ENCODE measurements at places on chromosomes 1 and 21.

- peak; percentile 96 for DNase-seq
Measured at GRCh38 chr21:38984982-38985567, 179.3 kb downstream of the ETS2 start.

DNA sequence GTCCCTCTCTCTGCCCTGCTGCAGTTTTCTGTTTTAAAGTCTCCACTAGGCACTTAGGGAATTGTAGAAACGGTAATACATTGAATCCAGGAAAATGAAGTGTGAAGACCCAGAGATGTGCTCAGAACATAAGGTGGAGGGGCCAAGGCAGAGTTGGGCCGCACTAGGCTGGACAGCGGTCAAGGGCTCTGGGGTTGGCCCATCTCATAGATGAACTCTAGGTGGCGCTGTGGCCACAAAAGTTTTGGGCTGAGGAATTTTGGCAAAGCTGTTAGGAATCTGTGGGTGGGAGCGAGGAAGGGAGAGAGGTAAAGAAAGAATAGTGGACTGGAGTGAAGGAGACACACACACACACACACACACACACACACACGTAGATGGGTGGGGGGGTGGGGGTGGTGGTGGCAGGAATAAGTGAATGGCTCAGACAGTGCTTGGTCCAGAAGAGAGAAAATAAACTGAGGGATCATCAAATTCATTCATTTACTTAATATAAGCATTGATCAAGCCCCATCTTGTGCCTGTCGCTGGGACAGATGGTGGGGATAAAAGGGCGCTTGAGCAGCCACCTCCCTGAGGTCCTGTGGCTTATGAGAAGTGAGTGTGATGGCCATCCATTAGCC is 258.5 kb downstream of the TRABD2B start:
- DNase-seq, result peak; percentile 45

GRCh38 chr1:96291468-96291867 is 430.1 kb upstream of the PTBP2 start:
- no peak for DNase-seq

DNA sequence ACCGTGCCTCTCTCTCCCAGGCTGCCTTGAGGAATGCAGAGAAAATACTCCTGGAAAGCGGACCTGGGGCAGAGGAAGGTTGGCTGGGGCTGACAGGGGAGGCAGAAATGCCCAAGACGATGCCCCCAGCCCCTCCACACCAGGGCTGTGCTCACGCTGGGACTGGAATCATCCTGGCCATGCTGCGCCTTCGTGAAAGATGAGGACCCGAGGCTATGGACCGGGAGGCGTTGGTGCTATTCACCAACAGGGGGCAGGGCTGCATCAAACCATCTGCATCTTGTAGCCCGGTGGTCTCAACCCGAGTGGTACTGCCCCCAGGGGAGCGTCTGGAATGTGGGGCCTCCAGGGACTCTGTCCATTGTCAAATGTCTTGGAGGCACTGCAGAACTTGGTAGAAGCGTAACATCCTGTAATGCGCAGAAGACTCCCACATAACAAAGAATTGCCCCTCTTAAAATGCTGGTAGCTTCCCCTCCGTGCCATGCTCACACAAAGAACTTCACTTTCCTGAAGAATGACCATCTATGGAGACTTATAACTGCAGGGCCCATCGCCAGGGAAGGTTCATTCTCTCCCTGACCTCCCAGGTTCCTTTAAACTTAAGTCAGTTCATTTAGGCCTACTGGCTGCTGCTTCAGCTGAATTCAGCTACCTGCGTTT is 251.2 kb downstream of the RRAGC start:
- no peak for DNase-seq

DNA sequence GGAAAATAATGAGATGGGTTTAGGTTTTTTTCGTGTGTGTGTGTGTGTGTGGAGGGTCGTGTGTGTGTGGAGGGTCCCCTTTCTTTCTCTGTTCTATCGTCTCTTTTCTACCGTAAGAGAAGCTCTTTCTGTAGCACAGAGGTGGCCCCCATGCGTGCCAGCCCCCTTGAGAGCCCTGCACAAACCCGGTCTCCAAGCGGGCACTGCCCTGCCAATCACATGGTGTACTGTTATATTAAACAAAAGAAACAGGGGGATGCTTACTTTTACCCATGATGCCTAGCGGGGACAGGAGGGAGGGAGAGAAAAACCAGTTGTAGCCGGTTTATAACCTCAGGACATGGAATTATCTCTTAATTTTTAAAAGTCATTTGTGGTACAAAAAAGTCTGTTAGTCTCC is 41.0 kb downstream of the GATAD2B start:
- DNase-seq, result peak; percentile 23

- DNase-seq, result peak; percentile 99
Measured at GRCh38 chr21:38323721-38324531, 67.1 kb downstream of the KCNJ15 start.

- DNase-seq, result no peak
Measured at GRCh38 chr1:55320891-55321290, 105.7 kb upstream of the USP24 start.

GRCh38 chr1:228471762-228472398 is 15.3 kb upstream of the RNF187 start:
- peak; percentile 56 for DNase-seq

DNA sequence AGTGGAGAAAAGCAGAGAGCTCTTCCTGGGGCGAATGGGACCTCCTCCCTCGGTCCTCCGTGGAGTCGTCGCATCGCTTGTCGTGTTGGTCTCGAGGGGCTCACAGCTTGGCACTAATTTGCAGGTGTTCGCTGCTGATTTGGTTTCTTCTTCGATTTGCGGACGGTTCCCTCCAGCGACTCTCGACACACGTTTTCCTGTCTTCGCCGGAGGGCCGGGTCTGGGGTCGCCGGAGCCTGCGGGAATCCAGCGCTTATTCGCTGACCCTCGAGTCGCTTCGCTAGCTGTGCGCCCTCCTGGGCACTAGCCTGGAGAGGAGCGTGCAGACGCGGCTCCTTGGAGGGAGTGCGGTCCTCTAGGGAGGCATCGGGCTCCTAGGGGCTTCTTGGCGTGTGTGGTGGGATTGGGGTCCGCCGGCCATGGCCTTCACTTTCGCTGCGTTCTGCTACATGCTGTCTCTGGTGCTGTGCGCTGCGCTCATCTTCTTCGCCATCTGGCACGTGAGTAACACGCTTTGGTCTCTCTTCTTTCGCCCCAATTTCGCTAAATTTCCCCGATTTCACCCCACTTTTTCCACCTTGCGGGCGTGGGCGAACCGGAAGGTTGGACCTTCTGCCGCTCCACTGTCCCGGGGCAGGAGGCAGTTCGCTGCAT is 766 bp downstream of the CNIH3 start:
- no peak for DNase-seq

DNA sequence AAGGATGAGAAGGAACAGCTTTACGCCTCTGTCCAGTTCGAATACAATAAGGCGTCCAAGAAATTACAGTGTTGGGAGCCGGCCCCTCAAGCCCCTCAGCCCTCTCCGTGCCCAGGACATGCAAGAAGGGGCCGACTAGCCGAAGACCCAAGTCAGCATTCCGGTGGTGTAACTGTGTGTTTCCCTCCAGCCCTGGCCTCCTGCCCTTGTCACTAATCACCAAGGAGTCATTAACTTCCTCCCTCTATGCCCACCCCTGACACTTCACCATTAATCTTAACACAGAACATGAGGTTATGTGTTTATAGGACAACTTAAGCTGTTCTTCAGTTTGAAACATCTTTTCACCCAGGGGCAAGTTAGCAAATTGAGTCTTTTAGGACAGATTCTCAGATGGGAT is 16.4 kb upstream of the C4BPB start:
- no peak for DNase-seq

DNA sequence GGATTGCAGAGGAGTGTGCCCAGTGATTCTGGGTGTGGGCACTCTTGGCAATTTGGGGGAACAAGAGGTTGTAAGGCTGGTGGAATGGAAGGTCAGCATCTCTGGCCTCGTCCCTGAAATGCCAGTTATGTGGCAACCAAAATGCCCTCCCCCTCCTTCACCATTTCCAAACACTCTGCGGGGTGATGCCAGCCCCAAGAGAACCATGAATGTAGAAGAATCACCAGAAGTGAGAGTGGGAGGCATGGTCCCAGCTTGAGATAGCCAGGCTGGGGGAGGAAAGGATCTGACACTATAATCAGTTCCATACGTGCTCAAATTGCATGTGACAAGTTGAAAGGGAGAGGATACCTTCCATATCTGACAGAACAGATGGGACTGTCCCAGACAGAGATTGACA is 88.7 kb upstream of the EDN2 start:
- no peak for DNase-seq

- DNase-seq, result no peak
Measured at GRCh38 chr21:33886321-33886720, 29.3 kb downstream of the ATP5PO start.

DNA sequence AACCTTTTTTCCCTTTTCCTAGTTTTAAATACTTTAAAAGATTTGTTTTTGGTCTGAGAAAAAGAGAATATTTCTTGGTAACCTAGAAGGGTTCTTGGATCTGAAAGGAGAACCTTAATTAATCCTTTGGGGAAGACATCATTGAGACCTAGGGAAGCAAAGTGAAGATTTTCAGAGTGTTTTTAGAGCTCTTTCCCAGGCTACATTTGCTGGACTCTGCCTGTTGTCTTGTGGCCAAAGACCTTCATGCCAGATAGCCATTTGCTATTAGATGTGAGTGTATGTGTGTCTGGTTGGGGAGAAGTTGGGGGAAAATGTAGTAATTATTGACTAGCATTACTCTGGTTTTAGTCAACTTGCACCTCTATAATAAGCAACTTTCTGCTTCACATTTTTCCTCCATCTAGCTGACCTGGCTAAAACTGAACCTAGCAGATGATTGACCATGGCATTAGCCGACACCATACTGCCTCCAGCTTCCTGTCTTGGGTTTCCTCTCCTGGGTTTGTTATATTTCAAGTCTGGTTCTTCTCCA is 239.1 kb downstream of the USP25 start:
- no peak for DNase-seq

GRCh38 chr1:209190591-209191261 is 392.8 kb upstream of the CAMK1G start:
- DNase-seq, result peak; percentile 36

DNA sequence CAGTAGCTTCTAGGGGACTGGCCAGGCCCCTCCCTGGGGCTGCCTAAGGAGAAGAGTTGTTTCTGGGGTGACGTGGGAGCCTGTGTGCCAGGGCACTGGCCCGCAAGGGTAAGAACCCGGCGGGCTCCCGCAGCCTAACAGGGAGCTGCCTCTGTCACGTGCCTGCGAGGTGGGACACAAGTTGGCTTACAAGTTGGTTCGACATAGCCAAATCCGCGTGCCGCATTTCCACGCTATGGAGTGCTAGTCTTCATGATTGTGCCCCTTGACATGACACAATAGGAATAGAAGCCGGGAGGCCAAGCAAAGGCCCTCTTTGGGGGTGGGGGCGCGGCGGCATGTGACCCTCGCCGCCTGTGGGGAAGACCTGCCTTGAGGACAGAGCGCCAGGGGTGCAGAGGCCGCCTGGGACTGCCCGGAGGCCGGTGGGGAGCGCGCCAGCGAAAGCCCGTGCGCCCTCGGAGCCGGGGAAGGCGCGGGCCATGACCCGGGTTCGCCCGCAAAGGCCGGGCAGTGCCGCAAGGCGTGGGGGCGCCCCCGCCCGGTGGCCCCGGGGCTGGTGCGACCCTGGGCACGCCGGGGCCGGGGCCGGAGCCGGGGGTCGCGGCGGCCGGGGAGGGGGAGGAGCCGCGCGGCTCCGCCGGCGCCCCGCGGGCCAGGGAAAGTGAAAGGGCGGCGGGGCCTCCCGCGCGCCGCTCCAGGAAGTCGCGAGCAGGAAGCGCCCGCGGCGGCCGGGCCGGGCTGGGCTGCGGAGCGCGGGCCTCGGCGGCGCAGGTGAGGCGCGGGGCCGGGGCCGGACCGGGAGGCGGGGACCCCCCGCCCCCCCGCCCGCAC is at the start of gene SLC37A1:
Gene SLC37A1 (plus strand): TSS at position 702 of the 834 bp plus-strand sequence. CDS start 4,603 bp downstream, outside the sequence.
- DNase-seq, result no peak

GRCh38 chr1:70443739-70444138 is 32.7 kb downstream of the CTH start:
- DNase-seq, result no peak

DNA sequence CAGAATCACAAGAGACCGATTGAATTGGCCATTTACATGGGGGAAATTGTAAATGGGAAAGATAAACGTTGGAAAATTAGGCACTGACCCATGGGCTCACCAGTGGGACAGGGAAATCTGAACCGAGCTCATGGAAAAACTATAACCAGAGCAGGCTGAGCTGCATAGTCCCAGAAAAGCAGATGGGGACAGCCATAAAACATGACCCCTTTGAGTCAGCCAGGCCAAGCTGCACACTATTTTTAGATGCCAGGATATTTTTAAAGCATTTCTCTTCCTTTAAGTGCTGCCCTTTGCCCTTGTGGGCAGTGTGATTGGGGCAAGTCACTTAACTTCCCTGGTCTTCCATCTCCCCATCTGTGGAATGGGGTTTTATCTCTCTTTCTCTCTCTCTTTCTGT is 184.1 kb downstream of the FOXD2 start:
- no peak for DNase-seq

DNA sequence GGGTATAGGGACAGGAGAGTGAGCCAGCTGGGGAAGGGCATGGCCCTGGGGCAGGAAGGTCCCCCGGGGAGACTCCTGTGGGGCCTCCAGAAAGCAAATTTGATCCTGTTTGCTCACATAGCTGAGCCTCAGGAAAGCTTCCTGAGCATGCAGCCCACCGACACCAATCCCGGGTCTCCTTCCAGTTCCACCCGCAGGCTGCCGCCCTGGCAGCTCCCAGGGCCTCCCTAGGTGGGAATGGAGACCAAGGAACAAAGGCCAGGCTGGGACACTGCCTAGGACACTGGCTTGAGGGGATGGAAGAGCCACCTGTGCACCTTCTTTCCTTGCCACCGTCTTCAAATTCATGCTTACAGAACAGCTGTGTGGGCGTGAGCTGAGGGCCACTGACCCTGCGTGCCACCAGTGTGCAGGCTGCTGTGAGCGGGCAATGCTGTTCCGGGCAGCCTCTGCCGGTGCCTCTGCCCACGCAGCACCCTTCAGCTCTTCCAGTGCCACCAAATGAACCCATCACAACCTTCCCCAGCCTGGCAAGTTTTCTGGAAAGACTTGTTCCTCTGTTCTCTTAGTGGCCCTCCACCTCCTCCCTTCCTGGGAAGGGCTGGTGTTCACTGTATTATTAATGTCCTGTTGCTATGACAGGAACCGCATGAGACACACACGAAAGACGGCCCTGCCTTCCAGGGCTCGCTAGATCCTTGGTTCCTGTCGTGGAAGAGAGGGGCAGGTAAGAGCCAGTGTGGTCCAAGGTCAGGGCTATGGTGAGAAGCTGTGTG is 53.6 kb downstream of the ACBD3 start:
- no peak for DNase-seq

GRCh38 chr1:6218375-6219164 is 12.7 kb downstream of the RNF207 start:
- no peak for DNase-seq

- no peak for DNase-seq
Measured at GRCh38 chr1:171984262-171984661, 143.0 kb downstream of the DNM3 start.

- no peak for DNase-seq
Measured at GRCh38 chr1:185228979-185229378, 72.0 kb downstream of the SWT1 start.

DNA sequence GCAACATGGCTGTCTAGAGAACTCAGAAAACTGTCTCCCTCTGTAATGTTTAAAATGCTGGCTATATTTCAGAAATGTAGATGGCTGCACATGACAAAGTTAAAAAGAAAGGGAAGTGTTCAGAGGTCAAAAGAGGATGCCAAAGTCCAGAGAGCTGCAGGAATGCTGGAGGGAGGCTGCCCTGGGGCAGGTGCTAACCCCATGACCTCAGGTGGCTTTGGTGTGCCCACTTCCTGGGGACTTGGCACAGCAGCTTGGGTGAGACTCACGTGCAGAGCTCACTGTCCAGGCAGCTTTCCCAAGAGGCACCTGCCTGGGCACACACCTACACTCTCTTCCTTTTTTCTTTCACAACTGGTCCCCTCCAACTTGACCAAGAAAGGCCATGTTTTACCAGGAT is 256.4 kb downstream of the KCNJ6 start:
- DNase-seq, result no peak

- no peak for DNase-seq
Measured at GRCh38 chr1:200238311-200238710, 171.5 kb downstream of the ZNF281 start.

Data from AG10803 (cell line).